Activated CD4-positive, alpha-beta T cell treated with anti-CD3 and anti-CD28 coated beads, Interleukin-10, Interleukin-2, amounts not matched to agents 100 ng/mL and 50 ng/mL, durations not matched to agents 16 hours and 8 hours (primary cell): ENCODE measurements at places on chromosomes 6 and 20.
A peak's percentile ranks its signal among the peaks of the same experiment; 100 is the strongest.

- DNase-seq = no peak
Observed at GRCh38 chr6:95518630-95519227, 58.6 kb upstream of the MANEA start.

DNA sequence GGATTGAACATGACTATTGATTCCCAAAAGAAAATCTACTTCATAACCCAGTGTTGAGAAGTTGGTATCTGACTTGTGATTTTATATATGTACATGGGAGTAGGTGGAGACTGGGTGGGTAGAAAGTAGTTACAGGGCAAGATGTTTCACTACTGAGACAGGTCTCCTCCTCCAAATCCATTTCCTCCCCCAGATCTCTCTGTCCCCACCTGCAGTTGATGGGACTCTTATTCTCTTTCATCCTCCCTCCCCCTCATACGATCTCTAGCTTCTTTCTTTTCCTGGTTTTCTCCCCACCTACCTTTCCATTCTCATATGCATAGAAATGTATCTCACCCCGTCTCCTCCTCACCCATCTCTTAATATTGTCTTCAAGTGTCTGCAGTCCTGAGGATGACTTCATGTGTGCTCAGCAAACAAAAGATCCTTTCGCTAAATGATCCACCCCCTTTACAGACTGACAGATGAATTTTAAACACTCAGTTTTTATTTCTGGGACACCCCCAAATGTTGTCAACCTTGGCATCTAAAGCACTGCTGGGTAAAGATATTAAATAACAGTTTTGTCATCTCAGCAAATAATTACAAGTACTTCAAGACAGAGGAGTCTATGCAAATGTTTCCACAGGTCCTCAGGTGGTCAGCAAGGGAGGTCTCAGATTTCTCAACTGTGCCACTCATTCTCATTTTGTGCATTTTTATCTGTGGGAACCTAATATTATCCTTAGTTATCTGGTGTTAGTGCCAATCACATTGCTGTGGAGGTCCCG is 18.7 kb upstream of the HECA start:
- no peak for DNase-seq

DNA sequence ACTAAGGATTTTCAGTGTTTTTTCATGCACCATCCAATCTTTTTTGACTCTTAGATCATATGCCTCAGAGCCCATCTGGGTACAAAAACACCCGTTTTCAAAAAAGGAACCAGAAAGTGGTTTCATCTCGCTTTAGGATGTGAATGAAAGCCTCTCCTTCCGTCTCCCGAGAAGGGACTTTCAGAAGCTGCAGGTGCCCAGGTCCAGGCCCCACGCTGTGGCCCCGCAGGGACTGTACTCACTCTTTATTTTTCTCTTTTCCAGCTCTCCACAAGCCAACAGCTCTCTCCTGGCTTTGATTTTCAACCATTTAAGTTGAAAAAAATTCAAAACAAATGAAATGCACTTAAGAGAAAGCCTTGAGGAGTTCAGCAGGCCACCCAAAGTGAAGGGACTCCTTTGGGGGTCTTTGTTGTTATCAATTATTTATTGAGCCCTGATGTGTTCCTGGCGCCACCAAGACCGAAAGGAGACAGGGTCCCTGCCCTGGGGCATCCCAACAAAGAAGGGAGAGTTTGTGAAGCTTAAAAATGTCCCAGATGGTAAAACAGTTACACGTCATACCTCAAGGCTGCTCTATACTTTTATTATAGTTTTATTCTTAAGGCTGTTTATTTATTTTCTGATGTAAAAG is 467.3 kb downstream of the PREX1 start:
- DNase-seq = no peak

DNA sequence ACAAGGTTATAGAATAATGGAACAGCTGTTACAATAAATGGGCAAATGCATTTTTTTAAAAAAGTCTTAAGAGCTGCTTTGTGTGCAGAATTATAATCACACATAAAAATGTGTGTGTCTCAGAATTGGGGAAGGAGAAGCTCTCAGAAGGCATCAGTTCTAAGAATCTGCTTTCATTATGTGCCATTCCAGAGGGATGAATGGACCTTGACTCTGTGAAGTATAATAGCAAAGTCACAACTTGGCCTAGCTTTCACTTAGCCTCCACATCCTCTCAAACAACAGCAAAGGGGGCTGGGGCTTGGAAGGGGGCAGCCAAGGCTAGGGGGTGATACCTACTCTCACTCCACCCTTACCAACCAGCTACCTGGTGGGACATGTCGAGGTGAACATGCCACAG is 265.0 kb downstream of the CDC5L start:
- no peak for DNase-seq

DNA sequence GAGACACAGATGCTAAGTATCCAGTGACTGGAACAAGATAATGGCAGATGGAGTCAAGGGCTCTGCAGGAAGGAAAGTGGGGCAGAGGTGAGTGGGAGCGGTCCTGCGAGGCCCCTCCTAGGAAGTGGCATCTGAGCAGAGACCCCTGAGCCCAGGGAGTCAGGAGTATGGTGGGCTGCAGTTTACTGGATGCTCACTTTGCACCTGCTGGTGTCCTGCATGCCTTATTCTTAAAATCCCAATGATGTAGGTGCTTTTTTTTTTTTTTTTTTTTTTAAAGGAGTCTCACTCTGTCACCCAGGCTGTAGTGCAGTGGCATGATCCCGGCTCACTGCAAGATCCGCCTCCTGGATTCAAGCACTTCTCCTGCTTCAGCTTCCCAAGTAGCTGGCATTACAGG is 5.6 kb downstream of the CEBPB start:
- no peak for DNase-seq

DNA sequence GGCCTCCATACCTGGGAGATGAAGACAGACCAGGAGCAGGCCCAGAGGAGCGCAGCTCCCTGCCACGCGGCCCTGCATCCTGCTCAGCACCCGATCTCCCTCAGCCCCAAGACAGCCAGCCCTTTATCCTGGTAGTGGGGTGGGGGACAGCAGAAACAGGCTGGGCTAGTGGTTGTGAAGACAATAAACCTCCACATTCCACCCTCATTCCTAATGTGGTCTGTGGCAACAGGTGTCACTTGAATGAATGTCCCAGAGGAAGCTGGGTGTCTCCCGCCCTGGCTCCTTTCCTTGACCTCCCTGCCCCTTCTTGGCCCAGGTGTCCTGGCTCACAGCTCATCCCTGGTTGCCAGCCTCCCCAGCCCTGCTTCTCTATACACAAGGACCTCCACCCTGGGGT is at the start of gene C6orf15:
Gene C6orf15, minus strand, starts transcription at position 98 of the 400 bp plus-strand sequence. Its CDS starts 20 bp downstream, at position 78.
- DNase-seq = no peak

DNA sequence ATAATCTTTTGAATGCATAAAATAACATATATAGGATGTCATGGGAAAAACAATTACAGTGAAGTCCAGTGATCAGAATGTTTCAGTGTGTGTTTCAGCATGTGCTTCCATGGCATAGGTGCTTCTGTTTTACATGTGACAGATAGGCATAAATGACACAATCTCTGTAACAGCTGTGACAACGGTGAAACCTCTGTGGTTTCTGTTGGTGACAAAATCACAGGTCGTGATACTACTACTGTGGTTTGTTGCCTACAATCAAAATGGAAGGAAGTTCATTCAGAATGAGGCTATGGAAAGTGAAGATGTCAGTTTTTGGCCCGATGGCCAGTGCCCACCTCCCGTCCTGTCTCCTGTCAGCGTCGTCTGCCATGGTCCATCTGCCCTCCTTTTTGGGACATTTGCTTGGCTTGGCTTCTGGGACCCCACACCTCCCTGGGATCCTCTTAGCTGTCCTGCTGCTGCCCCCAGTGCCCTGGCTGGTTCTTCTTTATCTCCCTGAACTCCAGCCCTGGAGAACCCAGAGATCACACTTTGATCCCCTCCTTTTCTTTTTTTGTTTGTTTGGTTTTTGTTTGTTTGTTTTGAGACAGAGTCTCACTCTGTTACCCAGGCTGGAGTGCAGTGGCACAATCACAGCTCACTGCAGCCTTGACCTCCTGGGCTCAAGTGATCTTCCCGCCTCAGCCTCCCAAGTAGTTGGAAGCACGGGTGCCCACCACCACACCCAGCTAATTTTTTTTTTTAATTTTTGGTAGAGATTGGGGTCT is 79.3 kb upstream of the NAA20 start:
- DNase-seq = peak; percentile 89

DNA sequence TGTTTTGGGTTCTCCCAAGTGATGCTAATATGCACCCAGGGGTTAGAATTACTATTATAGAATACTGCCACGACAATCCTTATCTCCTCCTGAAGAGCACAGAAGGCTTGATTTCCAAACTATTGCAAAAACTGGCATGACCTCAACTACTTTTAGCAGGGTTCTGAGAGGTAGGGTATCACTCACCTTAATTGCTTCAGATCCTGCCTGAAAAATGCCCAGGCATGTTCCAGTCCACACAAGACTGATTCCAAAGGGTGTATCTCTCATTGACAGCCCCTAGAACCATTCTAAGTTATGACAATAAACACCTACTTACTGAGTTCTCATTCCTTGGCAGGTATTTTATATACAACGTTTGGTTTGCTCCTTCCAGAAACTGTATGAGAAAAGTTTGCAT is 5.0 kb upstream of the DSE start:
- DNase-seq = no peak

- DNase-seq = no peak
Observed at GRCh38 chr6:96450082-96450769, 71.4 kb upstream of the UFL1 start.

DNA sequence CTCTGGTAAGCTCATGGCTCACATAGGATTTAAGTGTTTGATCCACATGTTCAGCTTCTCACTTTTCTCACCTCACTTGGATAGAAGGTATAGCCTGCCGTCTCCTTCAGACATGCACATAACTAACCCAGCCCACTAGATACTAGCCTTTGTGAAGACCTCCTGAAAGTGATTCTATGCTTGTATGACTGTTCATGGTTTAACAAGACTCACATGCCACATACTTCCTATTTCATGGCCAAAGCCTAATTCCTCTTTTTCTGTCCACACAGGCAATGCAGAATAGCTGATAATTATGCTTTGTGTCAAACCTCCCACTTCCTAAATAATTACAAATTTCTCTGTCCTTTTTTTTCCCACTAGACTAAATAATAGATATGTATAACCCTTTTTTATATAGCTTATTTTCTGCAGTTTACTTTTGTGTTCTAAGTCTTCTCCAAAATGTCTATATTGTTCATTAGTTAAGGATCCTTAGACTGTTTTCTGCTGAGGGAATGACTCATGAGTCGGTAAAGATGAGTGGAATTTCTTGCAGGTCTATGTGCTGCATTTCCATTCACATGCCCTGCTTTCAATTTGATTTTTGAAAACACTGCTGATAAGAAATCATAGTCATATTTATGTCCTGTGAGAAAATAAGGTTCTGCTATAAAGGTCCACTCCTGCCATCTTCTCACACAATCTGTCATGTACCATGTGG is 43.0 kb downstream of the HDDC2 start:
- no peak for DNase-seq

GRCh38 chr6:81561731-81562130 is 190.8 kb downstream of the TENT5A start:
- no peak for DNase-seq

DNA sequence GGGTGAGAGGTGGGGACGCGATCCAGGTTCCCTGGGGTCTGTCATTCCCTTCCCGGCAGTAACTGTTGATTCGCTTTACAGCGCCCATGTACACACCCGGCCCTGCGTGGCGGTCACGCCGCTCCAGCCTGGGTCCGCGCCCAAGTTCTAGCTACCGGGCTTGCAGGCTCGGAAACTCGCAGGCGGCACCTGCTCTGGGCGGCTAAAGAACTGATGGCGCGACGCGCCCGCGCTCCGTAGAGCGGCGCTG is 1.4 kb upstream of the POU3F2 start:
- DNase-seq = no peak

- no peak for DNase-seq
Observed at GRCh38 chr6:35238843-35239289, 20.7 kb upstream of the ZNF76 start.

DNA sequence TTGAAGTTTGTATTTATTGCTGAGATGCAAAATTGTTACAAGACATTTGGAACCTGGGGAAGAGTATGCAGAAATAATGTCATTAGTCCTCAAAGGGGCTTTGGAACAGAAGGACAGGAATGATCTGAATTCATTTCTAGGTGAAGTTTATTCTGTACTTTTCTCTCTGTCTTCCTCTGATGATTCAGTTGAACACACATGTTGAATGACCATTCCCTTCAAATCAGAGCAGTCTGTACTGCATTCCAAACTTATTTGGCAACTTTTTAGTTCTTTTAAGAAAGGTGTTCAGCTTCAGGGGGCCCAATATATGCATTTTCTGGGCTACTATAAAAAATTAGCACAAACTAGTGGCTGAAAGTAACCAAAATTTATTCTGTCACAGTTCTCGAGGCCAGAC is 213.9 kb upstream of the LAMP5 start:
- DNase-seq = no peak

GRCh38 chr6:7628479-7628878 is 38.5 kb downstream of the SNRNP48 start:
- DNase-seq = no peak

- DNase-seq = no peak
Observed at GRCh38 chr6:39521958-39522357, 199.5 kb upstream of the KCNK16 start.

GRCh38 chr6:111652156-111652555 is 46.5 kb upstream of the TRAF3IP2 start:
- DNase-seq = no peak

GRCh38 chr6:163585932-163586437 is 171.5 kb downstream of the QKI start:
- DNase-seq = no peak
